NCI-H774 (cell line): ENCODE measurements at places on chromosomes 6 and 20.

DNA sequence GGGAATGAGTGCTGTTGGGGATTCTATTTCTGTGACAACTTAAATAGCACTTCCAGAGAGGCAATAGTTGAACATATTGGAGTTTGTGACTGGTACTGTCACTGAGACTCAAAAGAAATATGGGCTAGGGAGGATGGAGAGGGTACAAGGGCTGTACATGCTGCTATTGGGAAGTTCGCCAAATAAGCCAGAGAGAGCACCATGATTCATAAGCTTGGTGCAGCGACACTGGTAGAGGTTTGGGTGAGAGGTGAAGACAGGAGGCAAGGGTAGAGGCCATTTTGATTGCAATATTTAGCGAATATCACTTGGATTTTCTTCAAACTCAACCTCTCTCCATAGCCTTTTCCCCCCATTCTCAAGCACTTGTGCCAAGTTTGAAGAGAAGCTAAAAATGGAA, 214.3 kb downstream of the OGFRL1 start:
- no peak for DNase-seq

GRCh38 chr20:58883241-58883691, 30.8 kb downstream of the GNAS start:
- no peak for DNase-seq

GRCh38 chr6:38346291-38347079, 293.2 kb downstream of the BTBD9 start:
- no peak for DNase-seq

GRCh38 chr6:13454286-13455221, 32.8 kb downstream of the GFOD1 start:
- no peak for DNase-seq

GRCh38 chr6:44522871-44523270, 135.4 kb downstream of the CDC5L start:
- DNase-seq: no peak

DNA sequence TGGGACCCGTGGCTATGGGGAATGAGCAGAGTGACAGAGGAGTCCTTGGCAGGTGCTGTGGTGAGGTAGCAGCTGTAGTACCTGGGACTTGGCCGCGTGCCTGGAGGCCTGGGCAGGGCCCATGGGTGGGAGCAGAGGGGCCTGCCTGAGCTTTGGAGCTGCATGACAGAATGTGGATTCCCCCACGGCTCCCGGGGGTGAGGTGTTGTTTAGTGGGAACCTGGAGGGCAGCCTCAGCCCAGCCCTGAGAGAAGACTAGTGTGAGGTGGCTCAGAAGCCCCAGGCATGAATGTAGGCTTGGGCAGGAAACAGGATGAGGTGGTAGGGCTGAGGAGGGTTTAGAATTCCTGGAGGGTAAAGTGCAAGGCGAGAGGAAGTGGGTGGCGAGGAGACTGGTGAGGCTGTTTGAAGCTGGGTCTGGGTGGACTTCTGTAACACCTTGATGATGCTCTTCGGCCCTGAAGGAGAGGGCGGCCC, 86.5 kb upstream of the SCP2D1 start:
- DNase-seq: peak; percentile 22

- no peak for DNase-seq
These were observed 62.3 kb upstream of the SNX9 start for GRCh38 chr6:157760589-157761330.

DNA sequence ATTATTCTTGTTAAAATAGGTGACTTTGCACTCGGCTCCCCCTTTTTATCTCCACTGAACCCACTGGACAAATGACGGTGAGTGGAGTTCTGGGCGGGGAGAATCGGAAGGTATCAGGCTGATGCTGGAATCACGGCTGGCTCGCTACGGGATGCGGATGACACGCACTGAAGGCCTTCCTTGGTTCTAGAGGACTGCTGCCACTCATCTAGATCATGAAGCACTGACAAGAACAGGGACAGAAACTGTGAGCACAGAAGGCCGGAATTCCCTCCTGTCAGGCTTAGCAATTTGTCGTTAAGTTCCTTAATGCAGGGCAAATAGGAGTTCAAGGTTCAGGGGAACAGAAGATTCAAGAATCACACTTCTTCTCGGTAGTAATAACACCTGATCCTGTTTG, 89.9 kb upstream of the MPC1 start:
- no peak for DNase-seq

- no peak for DNase-seq
These were observed 237.2 kb upstream of the ID4 start for GRCh38 chr6:19599796-19600464.

- DNase-seq: no peak
These were observed 133.0 kb upstream of the FLRT3 start for GRCh38 chr20:14470231-14470899.
